Kidney epithelial cell (primary cell): ENCODE measurements at places on chromosomes 2 and 18. TPM values are rescaled to one million over a fixed set of nuclear protein-coding genes. Genes with fewer than 3 reads are reported as not detected.

DNA sequence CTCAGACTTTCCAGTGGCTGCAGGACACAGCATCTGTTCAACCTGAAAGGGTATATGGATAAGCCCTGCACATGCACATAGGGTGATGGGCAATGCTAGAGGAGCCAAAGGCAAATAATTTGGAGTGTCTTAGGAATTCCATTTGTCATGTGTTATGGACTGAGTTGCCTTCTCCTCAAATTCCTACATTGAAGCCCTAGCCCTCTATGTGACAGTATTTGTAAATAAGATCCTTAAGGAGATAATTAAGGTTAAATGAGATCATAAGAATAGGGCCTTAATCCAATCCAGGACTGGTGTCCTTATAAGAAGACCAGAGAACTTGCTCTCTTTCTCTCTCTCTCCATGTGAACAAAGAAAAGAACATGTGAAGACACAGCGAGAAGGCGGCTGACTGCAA lies 42.9 kb upstream of the CREG2 start:
- no peak for DNase-seq

- no peak for DNase-seq
Observed at GRCh38 chr2:25714740-25715139, 41.4 kb upstream of the DTNB start.

DNA sequence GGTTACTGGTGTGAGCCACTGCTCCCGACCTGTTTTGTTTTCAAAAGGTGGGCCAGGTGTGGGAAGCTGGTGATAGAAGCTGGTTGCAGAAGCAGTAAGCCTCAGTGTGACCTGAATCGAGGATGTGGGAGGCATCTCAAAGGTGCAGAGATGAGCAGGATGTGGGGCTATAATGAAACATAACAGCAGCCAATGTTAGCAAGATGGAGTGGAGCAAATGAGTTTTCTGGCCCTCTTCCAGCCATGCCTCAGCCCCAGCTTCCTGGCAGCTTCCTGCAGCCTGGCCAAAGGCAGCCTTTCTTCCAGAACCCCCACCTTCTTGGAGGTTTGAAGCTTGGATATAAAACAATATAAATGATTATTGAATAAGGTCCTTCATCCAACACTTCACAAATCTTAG lies 184.8 kb downstream of the NCK2 start:
- no peak for DNase-seq

- DNase-seq = no peak
Observed at GRCh38 chr2:135555311-135555710, 24.0 kb downstream of the R3HDM1 start.

The CHRNA1 gene
- total RNA-seq = 0.34 TPM in 1 of 2 replicates, not detected in the other

The MBP gene
- total RNA-seq = 29.1 and 37.2 TPM in 2 replicates

GRCh38 chr2:45786836-45787357 lies 135.4 kb downstream of the PRKCE start:
- DNase-seq = no peak

- no peak for DNase-seq
Observed at GRCh38 chr2:44844651-44845270, 96.7 kb upstream of the SIX3 start.

GRCh38 chr2:134739236-134739878 lies 20.6 kb upstream of the TMEM163 start:
- DNase-seq = no peak

DNA sequence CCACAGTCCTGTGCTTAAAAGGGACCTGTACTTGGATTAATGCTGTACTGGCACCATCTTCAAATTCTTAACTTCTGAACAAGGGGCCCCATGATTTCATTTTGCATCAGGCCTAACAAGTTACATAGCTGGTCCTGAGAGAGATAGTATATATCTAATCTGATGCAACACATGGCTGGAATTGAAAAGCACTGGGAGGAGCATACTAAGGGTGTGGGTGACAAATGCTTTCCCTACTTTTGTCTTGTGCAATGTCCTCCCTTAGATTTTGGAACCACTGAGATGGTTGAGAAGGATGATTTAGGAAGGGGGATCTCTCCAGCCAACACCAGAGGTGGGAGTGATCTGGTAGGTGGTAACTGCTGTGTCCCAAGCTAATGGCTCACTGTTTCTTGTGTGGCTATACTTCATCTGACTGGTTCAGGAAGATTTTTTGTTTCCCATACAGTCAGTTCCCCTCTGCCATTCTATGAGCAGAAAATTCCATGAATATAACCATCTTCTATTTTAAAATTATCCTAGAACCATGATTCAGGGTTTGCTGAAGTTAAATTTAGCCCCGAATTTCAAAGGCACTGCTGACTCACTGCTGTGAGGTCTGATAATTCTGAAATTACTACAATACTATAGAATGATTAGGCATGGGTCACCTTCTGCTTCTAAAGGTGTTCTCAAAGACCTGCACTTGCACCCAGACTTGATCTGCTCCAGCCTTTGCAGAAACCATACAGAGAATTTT lies 108.3 kb upstream of the NCKAP5 start:
- DNase-seq = no peak

DNA sequence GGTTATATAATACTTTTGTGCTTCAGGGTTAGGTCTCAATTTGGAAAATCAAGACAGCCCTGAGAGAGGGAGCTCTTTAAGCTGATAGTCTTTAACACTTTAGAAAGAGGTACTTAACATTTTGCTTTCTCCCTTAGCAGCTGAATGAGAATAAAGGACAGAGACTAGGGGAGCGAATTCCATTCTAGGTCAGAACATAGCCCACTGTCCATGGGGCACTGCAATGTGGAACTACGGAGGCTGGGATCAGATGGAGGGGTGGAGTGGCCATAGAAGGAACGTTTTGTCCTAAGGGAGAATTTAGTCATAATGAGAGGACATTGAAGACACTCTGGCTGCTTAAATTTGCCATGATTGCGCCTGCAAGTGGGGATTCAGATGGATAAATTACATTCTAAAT lies 794 bp downstream of the GKN2 start:
- DNase-seq = no peak

GRCh38 chr2:238425505-238425978 lies 1.2 kb upstream of the ASB1 start:
- no peak for DNase-seq

The CD8B2 gene
- total RNA-seq = not detected in 2 replicates

DNA sequence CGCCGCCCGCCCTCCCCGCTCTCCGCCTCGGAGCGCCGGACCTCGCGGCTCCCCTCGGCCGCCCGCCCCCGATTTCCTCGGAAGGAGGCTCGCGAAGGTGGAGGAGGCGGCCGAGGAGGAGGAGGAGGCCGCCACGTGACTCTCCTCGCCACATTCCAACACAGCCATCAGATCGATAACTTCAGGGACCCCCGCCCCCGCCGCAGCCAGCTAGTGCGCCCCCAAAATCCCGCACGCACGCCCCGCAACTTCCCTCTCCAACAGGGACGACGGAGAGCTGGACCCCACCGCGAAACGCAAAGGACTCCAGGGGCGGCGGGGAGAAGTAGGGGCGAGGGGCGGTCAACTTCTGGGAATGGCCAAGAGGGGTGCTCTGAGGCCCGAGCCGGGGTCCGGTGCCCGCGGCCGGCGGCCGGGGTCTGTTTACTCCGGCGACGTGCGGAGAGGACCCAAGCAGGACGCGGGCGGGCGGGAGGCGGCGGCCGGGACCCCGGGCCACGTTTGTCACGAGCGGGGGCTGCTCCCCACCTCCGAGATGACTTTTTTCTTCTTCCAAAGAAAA lies 2.0 kb downstream of the ZNF521 start:
- no peak for DNase-seq

DNA sequence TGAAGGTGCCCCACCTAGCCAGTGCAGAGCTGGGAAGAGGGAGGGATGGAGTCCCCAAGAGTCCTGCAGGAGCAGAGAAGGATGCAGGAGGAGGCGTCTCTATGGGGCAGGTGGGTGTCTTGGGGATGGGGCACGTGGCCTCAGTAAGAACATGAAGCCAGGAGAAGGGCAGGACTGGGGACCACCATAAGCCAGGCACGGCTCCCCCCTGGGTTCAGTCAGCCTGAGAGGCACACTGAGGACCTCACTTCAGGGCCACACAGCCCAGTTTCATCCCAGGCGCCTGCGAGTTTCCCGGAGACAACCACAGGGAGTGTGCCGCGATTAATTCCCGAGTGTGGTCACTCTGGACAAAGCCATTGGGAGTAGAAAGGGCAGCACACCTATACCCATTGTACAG lies 120.3 kb downstream of the GYPC start:
- DNase-seq = no peak

DNA sequence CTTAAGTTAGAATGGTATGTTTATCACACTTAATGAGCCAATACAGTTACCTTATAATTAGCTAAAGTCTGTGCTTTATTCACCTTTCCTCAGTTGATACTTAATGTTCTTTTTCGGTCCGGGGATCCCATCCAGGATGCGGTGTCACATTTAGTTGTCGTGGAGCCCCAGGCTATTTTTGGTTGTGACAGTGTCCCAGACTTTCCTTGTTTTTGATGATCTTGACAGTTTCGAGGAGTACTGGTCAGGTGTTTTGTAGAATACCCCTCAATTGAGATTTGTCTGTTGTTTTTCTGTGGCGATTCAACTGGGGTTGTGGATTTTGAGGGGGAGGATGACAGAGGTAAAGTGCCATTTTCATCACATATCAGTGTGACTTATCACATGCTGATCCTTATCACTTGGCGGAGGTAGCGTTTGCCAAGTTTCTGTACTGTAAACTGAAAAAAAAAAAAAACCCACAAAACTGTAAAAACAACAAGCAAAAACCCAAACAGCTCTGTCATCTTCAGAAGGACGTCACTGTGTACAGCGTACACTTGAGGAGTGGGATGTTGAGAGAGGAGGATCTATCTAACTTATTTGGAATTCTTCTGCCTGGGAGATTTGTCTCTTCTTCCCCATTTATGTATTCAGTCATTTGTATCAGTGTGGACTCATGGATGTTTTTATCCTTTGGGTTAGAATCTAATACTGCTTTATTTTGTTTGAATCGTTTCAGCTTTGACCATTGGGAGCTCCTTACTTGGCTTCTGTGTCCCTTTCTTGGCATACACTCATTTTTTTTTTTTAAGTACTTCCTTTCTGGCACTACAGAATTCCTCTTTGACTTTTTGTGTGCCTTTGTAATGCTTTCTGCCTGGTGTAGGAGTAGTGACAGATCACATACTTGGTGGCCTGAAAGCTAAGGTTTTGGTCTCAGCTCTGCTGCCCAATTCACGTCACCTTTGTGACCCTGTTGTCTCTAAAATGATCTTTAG lies 68.1 kb downstream of the FMNL2 start:
- no peak for DNase-seq

- no peak for DNase-seq
Observed at GRCh38 chr2:109029490-109030201, 40.6 kb upstream of the EDAR start.

DNA sequence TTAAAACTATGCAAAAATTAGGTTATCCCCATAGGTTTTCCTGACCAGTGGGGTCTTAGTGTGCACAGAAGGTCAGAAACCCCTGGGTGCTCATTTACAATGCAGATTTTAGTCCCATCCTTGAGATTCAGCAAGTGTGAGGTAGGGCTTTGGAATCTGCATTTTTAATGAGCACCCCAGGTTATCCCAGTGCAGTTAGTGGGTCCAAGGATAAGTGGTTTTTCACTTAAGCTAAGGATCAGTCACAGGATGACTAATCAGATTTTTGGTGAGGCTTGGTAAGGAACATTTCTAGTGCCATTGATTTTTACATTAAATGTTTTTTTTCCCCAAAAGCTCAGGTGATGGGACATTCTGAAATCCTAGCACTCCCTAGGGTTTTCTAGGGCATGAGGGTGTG lies 50.7 kb upstream of the MGAT5 start:
- no peak for DNase-seq

The METAP1D gene
- 6.3 and 8.5 TPM in 2 replicates for total RNA-seq

- no peak for DNase-seq
Observed at GRCh38 chr2:193156480-193156879, 961.7 kb upstream of the TMEFF2 start.

The TTC27 gene
- total RNA-seq = 19.8 and 24.1 TPM in 2 replicates

The CHN1 gene
- total RNA-seq = 19.3 and 23.7 TPM in 2 replicates

The STAT4 gene
- total RNA-seq = 0.46 and 1.1 TPM in 2 replicates

DNA sequence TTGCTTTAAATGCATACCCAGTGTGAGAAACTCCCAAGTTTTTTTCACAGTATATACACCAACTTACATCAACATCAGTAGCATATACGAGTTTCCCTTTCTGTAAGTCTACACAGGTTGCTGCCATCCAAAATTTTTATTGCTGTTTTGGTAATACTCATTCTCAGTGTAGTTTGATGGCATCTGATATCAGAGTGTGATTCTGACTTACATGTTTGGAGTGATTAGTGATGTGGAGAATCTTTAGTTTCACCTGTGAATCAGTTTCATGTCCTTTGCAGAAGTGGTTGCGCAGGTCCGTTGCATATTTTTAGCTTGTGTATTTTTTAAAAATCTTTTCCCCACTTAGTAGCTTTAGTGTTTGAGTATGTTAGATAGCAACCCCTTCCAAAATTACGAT lies 50.1 kb downstream of the CCDC74A start:
- DNase-seq = no peak

GRCh38 chr18:41858761-41859555 lies 96.1 kb upstream of the PIK3C3 start:
- DNase-seq = no peak

The POTEI gene
- total RNA-seq = not detected in 2 replicates

DNA sequence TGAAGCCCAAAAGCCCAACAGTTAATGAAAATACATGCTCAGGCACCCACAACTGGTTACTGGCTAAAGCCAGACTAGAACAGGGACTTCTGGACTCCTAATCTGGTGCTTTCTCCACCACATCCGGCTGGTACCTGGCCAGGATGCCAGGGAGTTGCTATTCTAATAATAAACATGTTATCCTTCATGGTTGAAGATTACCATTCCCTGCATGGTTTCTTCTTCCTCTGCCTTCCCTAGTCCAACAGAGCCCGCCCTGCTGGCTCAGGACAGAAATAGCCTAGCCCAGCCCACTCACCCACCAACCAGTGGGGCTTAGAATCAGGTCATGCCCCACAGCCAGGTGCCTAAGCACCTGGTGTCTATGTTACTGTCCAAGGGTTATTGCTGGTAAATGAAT lies 184.2 kb downstream of the TMEM247 start:
- no peak for DNase-seq

The KIF5C gene
- 7.0 and 8.7 TPM in 2 replicates for total RNA-seq

- no peak for DNase-seq
Observed at GRCh38 chr18:76414936-76415621, 80.0 kb downstream of the ZNF516 start.

DNA sequence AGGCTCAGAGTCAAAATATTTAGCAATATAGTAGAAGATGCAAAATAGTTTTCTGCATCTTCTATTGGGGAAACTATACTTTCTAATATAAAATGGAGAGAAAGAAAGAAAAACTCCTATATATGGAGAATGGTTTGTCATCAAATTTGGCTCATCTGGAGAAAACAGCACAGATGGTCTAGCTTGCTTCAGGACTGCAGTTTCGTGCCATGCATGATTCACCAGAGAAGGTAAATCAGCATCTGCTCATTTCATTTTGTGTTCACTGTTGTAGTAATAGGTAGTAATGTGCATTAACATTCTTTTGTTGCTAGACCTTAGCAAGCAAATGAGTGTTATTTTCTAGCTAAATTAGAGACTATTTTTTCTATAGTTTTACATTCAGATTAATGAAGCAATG lies 179.0 kb downstream of the ASXL3 start:
- DNase-seq = no peak

DNA sequence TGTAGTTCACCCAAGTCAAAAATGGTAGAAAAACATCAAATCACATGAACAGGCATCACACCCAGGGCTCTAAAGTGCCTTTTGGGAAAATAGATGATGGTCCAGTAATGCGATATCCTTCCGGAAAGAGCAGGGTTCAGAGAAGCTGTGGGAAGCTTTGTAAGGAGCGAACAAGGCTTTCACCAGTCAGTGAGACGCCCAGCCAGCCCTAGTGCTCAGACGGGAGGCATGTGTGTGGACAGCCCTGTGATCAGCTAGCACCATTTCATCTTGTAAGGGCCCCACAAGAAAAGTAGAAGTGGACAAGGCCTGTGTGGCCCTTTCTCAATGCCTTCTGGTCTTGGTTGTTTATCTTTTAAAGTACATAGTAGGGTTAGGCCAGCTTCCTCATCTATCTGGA lies 76.1 kb downstream of the SMIM21 start:
- DNase-seq = no peak
